Stimulated activated CD8-positive, alpha-beta memory T cell treated with anti-CD3 and anti-CD28 coated beads, Interleukin-2, amount 100 ng/mL, for 48 hours (primary cell): ENCODE measurements at places on chromosomes 11 and 22.
A peak's percentile ranks its signal among the peaks of the same experiment; 100 is the strongest.

GRCh38 chr11:34323601-34324000 is 34.2 kb downstream of the ABTB2 start:
- no peak for DNase-seq

DNA sequence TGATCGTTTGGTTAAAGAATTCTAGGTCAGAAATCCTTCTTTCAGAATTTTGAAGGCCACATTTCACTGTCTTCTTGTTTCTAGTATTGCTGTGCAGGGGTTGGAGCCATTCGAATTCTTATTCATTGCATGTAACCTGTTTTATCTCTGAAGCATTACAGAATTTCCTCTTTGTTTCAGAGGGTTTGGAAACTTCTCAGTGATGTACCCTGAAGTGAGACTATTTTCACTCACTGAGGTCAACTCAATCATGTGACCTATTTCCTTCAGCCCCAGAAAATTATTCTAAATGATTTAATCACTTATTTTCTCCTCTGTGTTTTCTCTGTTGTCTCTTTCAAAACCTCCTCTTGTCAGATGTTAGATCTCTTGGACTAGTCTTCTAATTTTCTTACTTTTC is 147.8 kb downstream of the ENTHD1 start:
- DNase-seq = no peak

DNA sequence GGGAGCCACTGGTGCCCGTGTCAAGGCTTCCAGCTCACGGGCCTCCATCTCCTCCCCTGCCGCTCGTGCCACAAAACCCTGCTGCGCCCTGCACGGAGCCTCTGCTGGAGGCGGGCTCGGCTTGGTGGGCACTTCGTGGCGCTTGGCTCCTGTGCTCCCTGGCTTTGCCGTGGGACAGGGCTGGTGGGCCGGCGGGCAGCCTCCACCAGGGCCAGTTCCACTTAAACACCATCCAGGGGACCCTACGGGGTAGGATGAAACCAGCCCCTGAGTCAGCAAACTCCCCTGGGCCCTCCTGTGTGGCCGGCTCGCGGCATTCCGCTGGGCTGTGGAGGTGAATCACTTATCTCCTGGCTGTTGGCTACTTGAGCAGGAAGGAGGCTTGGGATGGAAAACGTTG is 1304.6 kb downstream of the BRD1 start:
- DNase-seq = no peak

DNA sequence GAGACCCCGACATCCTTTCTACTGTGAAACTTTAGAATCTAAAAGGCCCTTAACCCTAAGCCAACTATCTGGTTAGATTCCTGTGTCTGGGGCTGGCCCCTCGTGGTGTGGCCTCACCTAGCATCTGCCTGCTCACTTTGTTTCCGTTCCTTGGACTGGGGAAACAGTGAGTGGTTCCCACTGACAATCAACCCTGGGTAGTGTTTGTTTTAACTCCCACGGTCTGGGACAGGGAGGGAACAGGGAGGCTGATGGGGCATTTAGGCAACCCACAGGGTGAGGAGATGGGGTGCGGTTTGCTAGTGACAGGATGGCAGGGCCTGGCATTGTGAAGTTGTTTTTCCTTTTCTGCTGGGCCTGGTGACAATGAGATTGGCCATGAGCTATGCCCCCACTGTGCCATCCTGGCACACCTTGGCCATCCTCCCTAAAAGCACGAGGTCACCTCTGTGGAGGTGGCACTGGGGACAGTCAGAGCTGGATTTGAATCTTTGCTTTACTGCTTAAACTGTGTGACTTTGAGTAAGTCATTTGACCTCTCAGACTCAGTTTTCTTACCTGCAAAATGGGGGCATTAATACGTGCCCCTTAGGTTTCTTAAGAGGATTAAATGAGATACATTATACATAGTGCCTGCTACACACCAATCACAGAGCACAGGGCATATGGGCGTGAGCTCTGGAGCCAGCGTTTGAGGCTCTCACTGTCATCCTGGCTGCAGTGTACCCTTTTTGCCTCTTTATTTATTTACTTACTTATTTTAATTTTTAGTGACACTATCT is 31.4 kb downstream of the CHRDL2 start:
- DNase-seq = no peak

GRCh38 chr11:81655351-81655750 is 1078.3 kb downstream of the FAM181B start:
- DNase-seq = no peak

DNA sequence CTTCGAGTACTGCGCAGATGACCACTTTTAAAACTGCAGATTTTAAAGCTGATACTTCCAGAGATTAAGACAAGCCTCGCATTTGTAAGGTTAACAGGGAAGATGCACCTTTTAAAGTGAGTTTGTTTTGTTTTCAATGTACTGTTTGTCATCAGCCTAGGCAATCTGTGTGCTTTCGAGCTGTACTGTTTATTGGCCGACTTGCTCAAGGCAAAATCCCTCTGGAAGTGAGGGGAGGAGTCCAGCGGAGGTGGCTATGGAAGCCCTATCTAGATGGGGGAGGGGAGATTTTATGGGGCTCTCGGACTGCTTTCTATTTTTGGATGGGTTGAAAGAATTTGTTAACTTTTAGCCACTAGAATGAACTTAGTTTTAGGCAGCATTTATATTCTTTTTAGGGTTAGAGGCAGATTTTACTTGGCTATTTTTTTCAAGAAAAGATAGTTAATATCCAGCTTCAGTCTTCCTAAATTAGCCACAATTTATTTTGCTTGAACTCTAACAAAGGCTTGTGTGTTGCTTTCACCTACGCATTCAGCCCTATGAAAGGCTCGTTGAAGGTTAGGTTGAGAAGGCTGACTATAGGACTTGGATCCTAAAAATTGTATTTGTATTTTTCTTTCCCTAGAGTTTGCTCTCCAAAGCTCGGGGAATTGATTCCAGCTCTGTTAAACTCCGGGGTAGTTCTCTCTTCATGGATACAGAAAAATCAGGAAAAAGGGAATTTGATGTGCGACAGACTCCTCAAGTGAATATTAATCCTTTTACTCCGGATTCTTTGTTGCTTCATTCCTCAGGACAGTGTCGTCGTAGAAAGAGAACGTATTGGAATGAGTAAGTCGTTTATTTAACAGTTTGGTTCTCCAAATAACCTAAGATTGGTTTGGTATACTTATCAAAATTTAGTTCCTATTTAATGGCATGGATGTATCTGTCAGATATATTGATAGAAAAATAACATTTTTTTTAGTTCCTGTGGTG is 2.1 kb downstream of the WEE1 start:
- no peak for DNase-seq

GRCh38 chr22:50184004-50184901 is 1.5 kb upstream of the TRABD start:
- DNase-seq = no peak

DNA sequence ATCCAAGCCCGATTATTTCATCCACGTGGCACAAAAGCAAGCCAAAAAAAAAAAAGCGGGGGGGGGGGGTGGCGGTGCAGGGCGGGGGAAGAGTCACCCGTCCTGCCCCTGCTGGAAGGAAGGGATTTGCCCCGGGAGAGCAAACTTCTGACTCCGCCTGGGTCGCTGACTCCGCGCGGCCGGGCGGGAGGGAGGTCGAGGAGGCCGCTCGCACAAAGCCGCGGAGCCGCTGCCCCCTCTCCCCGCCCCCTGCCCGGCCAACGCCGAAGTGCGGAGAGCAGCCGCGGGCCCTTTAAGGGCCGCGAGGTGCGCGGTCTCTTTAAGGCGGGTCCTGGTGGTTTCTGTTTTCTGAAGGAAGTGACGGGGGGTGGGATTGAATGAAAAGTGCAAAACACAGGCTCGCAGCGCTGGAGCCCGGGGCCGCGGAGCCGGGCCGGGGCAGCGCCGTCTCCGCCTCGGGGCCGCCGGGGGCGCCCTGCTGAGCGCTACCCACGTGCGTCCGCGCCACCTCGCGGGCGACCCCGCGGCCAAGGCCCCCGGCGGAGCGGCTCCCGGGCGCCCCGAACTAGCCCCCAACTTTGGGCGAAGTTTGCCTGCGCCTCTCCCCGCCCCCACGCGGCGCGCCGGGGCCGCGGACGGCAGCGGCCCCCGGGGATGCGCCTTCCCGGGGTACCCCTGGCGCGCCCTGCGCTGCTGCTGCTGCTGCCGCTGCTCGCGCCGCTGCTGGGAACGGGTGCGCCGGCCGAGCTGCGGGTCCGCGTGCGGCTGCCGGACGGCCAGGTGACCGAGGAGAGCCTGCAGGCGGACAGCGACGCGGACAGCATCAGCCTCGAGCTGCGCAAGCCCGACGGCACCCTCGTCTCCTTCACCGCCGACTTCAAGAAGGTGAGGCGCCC is at the start of gene OAF:
TSS of gene OAF (plus strand) at position 407 of the 896 bp plus-strand sequence. CDS start at position 655, 248 bp downstream.
- peak; percentile 36 for DNase-seq

DNA sequence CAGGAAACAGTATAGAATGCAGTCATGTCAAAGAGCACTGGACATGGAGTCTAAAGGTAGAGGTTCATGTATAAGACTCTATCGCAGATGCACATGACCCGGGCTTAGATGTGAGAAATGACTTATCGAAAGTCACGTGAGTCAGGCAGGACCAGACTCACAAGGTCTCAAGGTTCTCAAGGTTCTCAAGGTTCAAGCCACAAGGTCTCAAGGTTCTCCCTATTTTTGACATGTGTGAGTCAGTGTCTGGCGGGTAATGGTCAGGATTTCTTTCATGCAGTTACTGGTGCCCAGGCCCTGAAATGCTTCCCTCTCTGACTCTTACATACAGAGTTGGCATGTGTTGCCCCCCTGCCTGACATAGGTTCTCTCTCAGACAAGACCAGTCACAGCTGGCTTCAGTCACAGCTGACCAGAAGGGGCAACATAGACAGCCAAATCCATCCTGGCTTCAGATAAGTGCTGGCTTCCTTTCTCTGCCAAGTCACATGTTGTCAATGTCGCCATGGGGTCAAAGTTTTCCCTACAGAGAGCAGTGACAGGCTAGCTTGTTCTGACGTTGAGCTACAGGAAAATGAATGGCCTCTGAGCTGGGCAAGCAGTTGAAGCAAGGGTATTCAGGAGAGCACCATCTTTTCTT is 10.1 kb downstream of the CSRP3 start:
- no peak for DNase-seq

GRCh38 chr11:3867209-3868091 is 12.0 kb downstream of the STIM1 start:
- DNase-seq = no peak

DNA sequence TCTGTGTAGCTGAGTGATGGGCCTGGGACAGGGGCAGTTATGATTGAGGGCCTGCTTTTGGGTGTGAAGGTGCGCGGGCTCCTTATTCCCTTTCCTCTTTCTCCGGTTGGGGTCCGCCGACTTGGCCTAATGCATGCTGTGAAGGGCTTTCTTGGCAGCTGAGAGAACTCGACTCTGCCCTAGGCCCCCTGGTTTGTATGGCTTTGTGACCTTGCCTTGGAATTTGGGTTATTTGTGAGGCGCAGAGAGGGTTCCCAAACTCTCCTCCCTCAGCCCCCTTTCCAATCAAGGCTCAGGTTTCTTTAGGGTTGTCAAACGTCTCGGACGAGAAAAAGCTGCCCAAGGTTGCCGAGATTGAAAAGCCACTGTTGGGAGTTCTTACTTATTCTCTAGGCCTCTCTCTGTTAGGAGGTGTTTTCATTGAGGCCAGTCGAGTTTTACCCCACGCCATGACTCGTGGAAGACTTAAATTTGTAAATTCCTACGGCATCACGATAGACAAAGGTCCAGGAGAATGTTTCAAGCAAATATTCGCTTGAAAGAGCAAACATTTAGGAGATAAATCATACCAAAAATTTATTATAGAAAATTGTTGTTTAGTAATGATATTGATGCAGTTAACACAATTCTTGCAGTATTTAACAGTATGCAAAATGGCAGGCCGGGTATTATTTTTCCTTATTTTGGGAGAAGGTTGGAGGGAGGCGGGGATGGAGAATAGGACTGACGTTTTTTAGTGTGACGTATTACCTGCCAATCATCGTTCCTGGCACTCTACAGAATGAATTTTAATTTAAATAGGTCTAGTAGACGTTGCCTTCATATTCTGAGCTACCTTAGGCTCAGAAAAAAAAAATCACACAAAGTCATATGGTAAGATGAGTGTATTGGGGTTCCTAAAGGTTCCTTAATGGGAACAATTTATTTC is 689 bp downstream of the PDHX start:
- DNase-seq = no peak

DNA sequence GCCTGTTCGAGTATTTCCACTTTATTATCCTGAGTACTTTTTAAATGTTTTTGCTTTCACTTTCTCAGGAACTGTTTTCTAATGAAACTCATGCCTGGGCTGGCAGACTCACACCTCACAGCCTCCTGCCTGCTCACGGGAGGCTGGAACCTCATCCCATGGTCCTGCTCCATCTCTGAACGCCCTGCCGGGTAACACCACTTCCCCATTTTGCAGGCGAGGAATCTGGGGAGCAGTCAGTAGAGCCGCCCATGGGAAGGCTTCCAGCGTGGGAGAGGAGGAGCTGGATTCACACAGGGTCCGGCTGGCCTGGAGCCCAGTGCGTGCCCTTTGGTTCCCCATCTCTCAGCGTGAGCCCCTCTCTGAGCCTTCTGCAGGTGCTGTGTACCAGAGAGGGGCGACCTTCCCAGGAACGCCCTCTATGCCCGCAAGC is 53.6 kb downstream of the SCUBE1 start:
- DNase-seq = no peak

DNA sequence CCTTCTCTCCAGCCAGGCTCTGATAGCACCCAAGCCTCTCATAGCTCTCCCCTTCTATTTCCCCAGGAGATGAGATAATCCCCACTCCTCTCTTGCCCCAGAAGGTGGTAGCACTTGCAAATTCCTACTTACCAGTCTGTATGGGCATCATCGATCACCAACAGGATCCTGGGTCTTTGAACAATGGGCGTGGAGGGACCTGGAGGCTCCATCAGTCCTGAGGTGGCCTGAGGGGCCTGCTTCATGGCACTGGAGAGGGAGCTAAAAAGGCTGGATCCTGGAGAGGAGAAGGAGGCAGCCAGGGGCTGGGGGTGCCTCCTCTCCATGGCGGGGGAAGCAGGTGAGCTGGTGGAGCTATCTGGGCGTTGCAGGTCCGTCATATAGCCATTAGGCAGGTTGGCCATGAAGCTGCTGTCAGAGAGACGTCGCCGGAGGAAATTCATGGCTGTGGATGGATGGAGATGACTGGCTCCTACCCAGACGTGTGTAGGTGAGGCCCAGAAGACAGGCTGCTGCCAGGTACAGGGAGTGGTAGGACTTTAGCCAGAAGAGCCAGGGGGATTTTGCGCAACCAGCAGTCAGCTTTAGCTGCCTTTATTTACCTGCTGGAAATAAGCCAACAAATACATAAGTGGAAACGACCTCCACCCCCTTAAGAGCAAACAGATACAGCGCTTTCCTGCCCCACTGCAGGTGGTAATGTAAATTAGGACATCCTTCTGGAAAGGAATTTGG is 51.8 kb downstream of the SYN3 start:
- DNase-seq = no peak

- DNase-seq = peak; percentile 57
These were observed at the start of gene YAP1 for GRCh38 chr11:102109896-102110760. TSS of gene YAP1 (plus strand) at chr11:102110447. CDS start at chr11:102110849, 402 bp downstream.
